Activated naive CD4-positive, alpha-beta T cell (primary cell): ENCODE measurements at places on chromosomes 3 and 15.

GRCh38 chr3:176992565-176992964 is 204.7 kb downstream of the TBL1XR1 start:
- DNase-seq, result no peak

DNA sequence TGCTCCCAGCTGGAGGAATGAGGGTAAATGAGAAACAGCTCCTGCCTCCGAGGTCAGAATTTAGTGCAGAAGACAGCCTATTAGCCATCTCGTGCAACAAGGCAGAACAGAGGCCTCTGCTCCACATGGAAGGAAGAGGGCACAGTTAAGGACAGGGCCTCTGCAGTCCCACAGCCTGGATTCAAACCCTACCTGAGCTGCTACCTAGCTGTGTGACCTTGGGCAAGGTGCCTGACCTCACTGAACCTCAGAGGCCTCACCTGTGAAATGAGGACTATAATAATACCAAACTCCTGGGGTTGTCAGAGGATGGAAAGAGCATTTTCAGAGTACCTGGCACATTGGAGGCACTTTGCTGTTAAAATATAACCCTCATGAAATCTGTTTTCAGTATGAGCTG is 285.7 kb upstream of the CTNNB1 start:
- DNase-seq, result no peak

DNA sequence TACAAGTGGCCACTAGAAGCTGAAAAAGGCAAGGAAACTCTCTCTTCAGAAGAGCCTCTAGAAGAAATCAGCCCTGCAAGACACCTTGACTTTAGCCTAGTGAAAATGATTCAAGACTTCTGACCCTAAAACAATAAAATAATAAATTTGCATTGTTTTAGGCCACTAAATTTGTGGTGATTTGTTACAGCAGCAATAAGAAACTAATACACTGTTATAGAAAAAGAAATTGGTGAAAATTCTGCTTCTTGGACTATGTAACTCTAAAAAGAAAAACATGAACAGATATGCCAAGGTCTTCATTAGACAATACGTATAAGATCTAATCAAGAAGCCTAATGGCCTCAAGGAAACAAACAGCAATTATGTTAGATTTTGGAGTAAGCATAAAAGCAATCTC is 36.1 kb downstream of the EXD1 start:
- no peak for DNase-seq

DNA sequence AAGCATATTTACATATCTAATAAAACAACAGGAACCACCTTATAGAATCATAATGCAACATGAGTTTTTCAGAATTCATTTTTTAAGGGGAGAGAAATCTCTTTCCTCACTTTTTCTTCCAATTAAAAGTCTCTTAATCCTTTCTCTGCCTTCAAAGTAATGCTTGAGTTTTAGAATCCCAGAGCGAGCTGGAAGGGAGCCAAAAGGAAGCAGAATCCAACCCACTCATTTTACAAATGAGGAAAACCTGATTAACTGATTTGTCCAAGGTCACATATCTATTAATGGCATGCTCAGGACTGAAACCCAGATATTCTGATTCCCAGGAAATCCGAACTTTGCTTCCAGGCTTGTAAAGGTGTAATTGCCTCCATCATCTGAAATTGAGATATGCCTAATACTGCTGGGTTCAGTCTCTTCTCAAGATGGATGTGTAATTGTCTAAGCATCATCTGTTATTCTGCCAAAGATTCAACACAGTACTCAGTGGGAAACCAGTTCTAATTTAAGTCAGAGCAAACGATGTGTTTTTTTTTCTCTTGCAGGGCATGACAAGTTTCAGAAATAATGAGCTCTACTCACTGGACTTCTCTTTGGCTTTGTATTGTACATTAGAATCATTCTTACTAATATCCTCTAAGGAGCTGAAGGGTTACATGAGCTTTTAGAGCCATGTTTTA is 481.4 kb upstream of the CFAP20DC start:
- no peak for DNase-seq

GRCh38 chr15:79403501-79403900 is 28.6 kb upstream of the MINAR1 start:
- no peak for DNase-seq

GRCh38 chr3:8665407-8665896 is 20.9 kb upstream of the SSUH2 start:
- DNase-seq, result no peak

GRCh38 chr3:127088511-127089351 is 104.2 kb upstream of the PRR23E start:
- DNase-seq, result no peak

- DNase-seq, result no peak
Measured at GRCh38 chr3:117844676-117845075, 1135.1 kb downstream of the TUSC7 start.

DNA sequence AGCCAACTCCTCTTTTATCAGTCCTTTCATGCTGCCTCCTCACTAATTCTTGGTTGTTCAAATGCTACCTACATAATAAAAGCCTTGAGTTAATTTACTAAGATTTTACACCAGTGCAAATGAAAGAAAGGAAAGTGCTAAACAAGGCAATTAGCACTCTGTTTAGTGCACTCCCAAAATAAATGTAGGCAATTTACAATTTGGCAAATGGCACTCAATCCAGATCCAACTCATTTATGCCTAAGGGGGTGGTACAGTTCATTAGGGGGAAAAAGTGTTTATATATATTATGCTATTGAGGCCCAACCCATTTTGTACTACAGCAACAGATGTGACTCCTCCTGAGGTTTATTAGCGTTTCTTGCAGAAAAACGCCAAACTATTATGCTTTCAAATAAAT is 370.1 kb downstream of the NR2F2 start:
- no peak for DNase-seq

- no peak for DNase-seq
Measured at GRCh38 chr15:36617529-36618196, 38.2 kb downstream of the CDIN1 start.

GRCh38 chr15:52653431-52653964 is 25.7 kb downstream of the ATOSA start:
- DNase-seq, result no peak

DNA sequence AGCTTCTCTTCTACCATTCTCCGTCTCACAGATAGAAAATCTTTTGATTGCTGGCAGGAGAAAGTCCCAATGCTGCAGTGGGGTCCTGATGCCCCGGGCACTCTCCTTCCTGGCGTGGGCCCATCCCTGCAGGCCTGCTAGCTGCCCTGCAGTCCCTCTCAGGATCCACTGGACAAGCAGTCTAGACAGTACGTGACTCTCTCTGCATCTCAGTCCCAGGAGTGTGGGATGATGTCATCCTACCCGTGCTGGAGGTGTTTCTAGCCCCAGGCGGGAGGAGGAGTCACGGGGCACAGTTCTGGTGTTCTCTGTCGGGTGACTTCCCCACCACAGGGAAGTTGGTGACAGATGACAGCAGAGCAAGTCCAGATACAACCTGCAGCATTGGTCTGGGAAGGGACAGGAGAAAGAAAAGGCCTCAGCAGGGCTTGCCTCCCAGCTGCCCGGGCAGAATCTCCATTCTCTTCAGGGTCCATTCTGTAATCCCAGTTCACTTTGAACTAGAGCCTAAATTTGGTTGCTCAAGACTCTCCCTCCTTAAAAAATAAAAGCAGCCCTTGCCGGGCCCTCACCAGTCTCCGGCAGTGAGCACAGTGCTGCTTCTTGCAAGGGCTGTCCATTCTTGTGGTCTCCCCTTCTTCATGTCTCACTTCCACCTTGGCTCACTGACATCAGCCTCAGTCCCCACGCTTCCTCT is 30.6 kb downstream of the SLC28A1 start:
- no peak for DNase-seq

DNA sequence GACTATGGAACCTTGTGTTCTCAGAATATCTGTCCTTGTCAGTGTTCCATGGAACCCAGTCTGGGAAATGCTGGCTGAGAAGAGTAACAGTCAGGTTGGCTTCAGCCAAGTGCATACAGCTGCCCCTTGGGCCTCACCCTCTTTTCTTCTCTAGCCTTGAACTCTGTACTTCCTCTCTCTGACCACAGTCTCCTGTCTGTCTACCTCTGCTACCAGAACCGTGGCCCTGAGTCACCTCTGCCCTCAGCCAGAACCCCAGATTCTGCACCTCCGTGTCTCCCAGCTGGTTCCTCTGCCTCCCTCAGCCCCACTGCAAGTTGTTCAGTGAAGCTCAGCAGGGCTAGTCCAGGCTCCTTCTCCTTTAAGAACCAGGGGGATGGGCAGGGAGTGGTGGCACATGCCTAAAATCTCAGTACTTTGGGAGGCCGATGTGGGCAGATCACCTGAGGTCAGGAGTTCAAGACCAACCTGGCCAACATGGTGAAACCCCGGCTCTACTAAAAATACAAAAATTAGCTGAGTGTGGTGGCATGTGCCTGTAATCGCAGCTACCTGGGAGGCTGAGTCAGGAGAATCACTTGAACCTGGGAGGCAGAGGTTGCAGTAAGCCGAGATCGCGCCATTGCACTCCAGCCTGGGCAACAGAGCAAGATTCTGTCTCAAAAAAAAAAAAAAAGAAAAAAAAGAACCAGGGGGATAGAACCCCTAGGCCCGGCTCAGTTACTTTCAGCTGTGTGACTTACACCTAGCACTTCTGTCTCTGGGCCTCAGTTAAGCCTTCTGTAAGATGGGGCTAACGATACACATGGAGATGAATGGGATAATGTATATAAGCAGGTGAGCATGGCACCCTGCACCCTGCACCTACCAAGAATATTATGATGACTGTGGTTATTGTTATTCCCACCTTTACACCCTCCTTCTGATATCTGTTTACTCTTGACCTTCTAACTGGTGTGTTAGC is 24.3 kb upstream of the TATDN2 start:
- DNase-seq, result no peak

DNA sequence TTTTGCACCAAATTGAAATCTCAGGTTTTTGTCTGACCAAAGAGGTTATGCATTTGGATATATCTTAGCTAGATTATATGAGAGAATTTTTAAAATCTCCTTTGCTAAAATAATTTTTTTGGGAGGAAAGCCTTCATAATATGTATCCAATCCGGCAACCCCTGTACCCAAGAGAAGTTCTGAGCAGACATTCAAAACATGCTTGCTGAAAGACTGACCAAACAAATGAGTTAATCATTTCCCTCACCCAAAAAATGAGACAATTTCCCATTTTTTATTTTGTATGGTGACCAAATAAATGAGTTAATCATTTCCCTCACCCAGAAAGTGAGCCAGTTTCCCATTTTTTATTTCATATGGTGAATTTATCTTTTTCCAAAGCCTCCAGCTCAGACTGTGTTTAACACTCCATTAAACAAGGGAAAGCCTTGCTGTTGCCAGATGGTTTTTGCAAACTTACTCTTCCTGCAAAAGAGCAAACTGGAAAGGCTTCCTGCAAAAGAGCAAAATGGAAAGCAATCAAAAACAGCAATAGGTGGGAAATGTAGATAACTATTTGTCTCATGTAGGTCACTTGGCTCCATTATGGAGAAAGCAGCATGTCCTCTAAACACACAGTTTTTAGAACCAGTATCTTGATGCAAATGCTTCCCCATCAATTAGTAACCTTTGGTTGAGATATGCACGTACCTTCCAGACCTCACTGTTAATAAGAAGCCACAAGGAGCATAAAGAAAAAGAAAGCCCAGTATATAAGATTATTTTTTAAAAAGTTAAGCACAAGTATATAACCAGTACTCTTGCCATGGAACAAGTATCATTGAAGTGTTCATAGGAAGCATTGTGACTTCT is 78.4 kb upstream of the OSTN start:
- DNase-seq, result no peak

GRCh38 chr3:52520141-52520667 is 13.5 kb downstream of the NT5DC2 start:
- no peak for DNase-seq

GRCh38 chr3:123861081-123861836 is 22.9 kb downstream of the MYLK start:
- DNase-seq, result no peak

- DNase-seq, result no peak
Measured at GRCh38 chr15:100295939-100296565, 45.7 kb downstream of the ADAMTS17 start.

- DNase-seq, result no peak
Measured at GRCh38 chr3:101464235-101464634, 48.8 kb downstream of the SENP7 start.

DNA sequence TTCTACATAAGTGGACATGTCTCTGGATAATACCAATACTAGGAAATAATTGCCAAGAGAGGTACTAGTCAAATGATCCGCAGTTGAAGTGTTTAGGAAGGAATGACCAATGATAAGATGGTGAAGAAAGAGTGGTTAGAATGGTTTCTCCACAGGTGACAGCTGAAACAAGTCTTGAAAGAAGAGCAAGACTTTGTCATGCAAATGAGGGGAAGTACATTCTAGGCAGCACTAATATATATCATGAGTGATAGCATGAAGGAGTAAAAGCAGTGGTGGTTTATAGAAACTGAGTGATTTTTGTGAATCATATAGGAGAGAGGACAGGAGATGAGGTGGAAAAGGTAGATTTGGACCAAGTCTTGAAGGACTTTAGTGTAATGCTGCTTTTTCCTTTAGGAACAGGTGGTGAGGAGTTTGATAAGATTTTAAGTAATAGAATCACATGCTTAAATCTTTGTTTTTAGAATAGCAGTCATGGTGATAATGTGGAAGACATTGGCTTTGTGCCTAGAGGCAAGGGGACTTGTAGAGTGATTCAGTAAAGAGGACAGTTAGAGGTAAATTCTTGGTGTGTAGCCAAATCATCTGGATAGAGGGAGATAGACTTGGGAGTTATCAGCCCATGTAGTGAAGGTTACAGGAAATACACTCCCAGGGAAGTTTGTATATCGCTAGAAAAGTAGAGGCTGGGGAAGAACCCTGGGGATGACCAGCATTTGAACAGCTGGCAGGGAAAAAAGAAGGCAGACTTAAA is 31.9 kb downstream of the SLMAP start:
- DNase-seq, result no peak

DNA sequence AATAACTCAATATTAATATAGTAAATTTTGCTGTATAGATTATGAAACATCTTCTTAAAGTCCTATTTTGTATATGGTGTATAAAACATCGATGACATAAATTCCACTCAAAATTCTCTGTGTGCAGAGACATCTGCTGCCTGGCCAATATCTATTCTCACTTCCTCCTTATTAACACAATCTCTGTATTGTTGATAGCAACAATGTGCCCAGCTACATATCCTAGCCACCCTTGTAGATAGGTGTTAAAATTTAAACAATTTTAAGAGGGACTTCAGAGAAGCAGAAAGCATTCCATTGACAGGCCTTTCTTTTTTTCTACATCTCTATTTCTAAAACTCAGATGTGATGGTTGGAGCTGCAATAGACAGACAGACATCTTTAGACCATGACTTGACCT is 72.3 kb downstream of the FGF12 start:
- no peak for DNase-seq

- DNase-seq, result no peak
Measured at GRCh38 chr3:2154621-2155020, 56.0 kb downstream of the CNTN4 start.

DNA sequence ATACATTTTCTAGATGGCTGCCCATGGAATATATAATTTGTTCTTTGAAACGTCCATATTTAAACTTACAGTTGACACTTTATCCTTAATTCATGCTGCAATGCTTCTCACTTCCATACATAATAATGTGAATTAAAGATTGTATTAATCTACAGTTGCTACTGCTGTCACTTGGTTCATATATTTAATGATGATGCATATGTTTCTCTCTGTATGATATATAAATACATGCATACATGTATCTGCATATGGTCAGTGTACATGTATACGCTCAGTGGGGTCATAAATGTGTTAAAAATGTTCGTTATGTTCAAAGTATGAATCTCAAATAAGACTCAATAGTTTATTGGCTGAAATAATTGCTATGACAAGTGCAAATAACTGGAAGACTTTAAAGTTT is 382.5 kb downstream of the NLGN1 start:
- no peak for DNase-seq

- no peak for DNase-seq
Measured at GRCh38 chr3:100042166-100042981, 71.9 kb downstream of the FILIP1L start.
